ENCODE measurements at places on chromosomes 13 and 19. TPM values are rescaled to one million over a fixed set of nuclear protein-coding genes. Genes with fewer than 3 reads are reported as not detected.
A peak's percentile ranks its signal among the peaks of the same experiment; 100 is the strongest.

- H3K27me3 ChIP-seq: no peaks in the 10 kb centered on the region
- H3K36me3 ChIP-seq: no peaks in the 10 kb centered on the region
- H3K27ac ChIP-seq: no peak overlapping the region
- H3K4me3 ChIP-seq: no peak overlapping the region
- peaks cover 5% of the 10 kb centered on the region for H3K4me1 ChIP-seq
These were observed 106.8 kb downstream of the NHLRC3 start for GRCh38 chr13:39144941-39145533.

MEF2B gene
- total RNA-seq: 1.6 TPM

DNA sequence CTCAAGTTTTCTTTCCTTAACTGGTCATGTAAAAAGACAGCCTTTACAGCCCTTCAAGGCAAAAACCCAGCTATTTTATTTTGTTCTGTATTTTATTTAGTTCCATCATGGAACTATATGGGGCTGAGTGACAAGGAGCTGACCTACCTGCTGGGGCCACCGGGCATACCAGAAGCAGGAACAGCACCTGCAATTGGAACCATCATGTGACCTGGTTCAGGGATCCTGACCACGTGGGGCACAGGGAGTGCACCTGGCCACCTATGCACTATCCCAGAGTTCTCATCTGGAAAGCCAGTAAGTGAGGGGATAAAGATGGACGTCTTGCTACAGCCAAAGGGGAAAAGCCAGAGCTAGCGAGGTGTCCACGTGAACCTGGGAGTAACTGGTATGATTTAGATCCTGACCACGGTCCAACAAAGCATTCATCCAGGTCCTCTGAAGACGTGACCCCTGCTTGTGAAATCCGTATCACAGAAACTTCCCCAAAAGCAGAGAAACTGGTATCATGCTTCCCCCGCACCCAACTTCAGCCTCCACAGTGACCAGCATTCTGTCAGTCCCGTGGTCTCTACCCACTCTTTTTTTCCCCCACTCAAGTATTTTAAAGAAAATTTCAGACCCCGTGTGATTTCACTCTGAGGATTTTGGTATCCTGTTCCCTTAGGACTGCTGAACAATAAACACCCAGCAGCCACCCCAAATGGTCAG is 40.5 kb upstream of the SLC15A1 start:
- no peak overlapping the region for H3K27ac ChIP-seq
- no peak overlapping the region for H3K4me3 ChIP-seq
- H3K36me3 ChIP-seq: no peaks in the 10 kb centered on the region
- no peaks in the 10 kb centered on the region for H3K27me3 ChIP-seq
- DNase-seq: no peak
- no peaks in the 10 kb centered on the region for H3K4me1 ChIP-seq

DNA sequence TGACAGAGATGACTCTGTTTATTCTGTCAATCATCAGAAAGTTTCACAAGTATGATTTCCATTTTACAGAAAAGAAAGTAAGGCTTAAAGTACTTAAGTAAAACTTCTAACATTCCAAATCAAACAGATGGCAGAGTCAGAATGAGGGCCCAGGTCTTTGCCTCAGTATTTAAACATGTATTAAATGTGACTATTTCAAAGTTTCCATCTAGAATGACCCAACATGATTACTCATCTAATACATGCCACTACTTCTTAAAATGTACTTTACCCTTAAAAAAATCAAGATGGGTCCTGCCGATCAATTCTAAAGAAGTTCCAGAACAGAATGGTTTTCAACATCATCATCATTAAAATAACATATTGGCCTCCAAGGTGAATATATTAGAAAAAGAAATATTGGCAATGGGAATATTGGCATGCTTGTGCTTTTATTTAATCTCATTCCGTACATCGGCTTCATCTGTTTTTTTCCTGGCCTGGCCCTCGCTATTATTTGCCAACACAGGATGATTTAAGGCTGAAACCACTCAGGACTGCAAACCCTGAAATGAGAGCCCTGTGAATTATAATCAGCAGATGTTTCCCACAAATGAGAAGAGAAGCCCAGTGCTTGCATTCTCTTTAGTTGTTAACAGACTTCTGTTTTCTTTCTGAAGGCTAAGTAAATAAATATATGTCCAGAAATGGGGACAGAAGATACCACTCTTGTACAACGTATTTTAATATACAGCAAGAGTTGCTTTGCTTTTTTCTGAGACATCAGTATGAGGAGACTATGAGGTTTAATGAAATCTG is 340.0 kb downstream of the DNAJC15 start:
- peak overlapping the region; percentile 62 for H3K27ac ChIP-seq
- H3K4me3 ChIP-seq: no peak overlapping the region
- DNase-seq: no peak
- H3K36me3 ChIP-seq: no peaks in the 10 kb centered on the region
- no peaks in the 10 kb centered on the region for H3K4me1 ChIP-seq

WDR87 gene
- not detected for total RNA-seq

- H3K27me3 ChIP-seq: peaks cover 11% of the 10 kb centered on the region
- H3K4me1 ChIP-seq: no peaks in the 10 kb centered on the region
- DNase-seq: peak; percentile 96
These were observed 6.1 kb downstream of the BEST2 start for GRCh38 chr19:12757544-12758274.

DNA sequence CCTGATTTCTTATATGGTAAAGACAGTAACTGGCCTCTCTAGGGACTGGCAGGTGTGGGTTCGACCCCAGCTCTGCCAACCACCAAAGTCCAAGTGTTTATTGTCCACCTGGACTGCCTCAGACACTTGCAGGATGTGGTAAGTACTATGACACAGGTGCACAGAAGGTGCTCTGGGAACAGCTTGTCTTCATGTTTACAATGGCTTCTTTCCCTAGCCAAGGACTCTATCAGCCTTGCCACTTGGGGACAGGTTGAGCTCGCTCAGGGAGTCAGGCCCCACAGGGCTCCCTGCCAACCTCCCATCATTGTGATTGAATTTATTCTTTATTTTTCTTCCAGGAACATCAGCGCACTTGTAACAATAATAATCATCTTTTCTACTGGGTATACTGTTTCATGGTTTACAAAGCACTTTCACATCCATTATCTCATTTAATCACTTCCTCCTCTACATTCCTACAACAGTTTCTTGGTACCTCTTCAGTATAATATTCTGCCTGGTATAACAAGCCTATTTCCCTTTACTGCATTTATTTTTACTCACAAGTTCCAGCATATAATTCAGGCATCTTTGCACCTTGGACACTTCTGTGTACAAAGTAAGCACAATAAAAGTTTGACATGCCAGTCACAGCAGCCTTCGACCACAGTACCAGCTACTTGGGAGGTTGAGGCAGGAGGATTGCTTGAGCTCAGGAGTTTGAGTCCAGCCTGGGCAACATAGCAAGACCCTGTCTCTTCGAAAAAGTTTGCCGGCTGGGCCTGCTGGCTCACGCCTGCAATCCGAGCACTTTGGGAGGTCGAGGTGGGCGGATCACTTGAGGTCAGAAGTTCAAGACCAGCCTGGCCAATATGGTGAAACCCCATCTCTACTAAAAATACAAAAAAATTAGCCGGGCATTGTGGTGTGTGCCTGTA is 24.2 kb upstream of the GATAD2A start:
- H3K27ac ChIP-seq: no peak overlapping the region
- no peak overlapping the region for H3K4me3 ChIP-seq
- H3K27me3 ChIP-seq: no peaks in the 10 kb centered on the region

KRTDAP gene
- 1.8 TPM for total RNA-seq

DNA sequence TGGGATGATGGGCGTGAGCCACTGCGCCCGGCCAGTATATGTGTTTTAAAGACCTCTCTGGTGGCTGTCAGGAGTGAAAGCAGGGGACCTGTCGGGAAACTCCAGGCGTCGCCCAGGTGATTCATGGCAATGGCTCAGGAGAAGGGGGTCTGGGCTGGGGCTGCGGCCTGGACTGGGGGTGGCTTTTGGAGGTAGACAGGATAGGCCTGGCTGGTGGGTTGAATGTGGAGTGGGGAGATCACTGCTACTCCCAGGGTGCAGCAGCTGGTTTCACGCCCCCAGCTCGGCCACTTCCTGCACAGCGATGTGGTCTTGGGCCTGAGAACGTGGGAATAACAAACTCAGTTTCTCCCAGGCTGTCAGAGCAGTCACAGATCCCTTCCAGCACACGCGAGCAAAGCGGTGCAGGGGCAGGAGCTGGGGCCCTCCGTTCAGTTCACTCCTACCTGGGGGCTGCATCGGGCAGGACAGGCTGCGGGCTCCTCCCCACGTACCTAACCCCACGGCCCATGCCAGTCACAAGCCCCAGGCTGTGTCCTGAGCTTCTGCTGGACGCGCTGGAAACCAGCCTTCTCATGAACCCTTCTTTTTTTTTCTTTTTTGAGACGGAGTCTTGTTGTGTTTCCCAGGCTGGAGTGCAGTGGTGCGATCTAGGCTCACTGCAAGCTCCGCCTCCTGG is 18.9 kb downstream of the KDM4B start:
- H3K27ac ChIP-seq: peak overlapping the region; percentile 37
- no peak for DNase-seq
- no peaks in the 10 kb centered on the region for H3K36me3 ChIP-seq
- H3K27me3 ChIP-seq: no peaks in the 10 kb centered on the region

- no peaks in the 10 kb centered on the region for H3K4me1 ChIP-seq
- no peak overlapping the region for H3K4me3 ChIP-seq
- H3K36me3 ChIP-seq: no peaks in the 10 kb centered on the region
- no peak overlapping the region for H3K27ac ChIP-seq
- H3K27me3 ChIP-seq: peaks cover 20% of the 10 kb centered on the region
- DNase-seq: no peak
These were observed 6.8 kb downstream of the FAM98C start for GRCh38 chr19:38409631-38410133.

DNA sequence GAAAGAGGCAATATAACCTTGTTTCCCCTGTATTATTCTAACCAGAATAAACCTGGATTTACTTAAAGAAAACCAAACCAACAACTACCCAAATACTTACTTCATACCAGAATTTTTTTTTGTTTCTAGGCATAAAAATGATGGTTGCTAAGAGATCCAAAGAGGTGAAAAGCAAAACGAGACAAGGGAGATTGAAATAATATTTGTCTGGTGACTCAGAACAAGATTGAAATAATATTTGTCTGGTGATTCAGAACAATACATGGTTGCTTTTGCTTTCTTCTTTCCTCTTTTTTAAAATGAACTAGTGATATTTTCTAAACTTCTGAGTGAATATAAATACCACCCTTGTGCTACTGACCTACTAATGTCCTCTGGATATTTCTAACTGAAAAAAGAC is 592.9 kb downstream of the KCTD12 start:
- DNase-seq: no peak
- no peaks in the 10 kb centered on the region for H3K27me3 ChIP-seq
- no peak overlapping the region for H3K4me3 ChIP-seq
- no peaks in the 10 kb centered on the region for H3K36me3 ChIP-seq
- H3K27ac ChIP-seq: no peak overlapping the region

Measured in endodermal cell (in vitro differentiated cells).